ENCODE measurements at places on chromosomes 6 and 20.

GRCh38 chr6:152387091-152387490 lies 250.1 kb downstream of the SYNE1 start:
- no peak overlapping the region for H3K4me3 ChIP-seq
- H3K27me3 ChIP-seq: no peaks in the 10 kb centered on the region
- DNase-seq: no peak
- H3K27ac ChIP-seq: no peak overlapping the region

GRCh38 chr6:151352410-151353396 lies 38.7 kb downstream of the ZBTB2 start:
- peaks cover 28% of the 10 kb centered on the region for H3K36me3 ChIP-seq
- no peak for DNase-seq
- no peaks in the 10 kb centered on the region for H3K4me1 ChIP-seq
- H3K27me3 ChIP-seq: no peaks in the 10 kb centered on the region
- no peak overlapping the region for H3K4me3 ChIP-seq

DNA sequence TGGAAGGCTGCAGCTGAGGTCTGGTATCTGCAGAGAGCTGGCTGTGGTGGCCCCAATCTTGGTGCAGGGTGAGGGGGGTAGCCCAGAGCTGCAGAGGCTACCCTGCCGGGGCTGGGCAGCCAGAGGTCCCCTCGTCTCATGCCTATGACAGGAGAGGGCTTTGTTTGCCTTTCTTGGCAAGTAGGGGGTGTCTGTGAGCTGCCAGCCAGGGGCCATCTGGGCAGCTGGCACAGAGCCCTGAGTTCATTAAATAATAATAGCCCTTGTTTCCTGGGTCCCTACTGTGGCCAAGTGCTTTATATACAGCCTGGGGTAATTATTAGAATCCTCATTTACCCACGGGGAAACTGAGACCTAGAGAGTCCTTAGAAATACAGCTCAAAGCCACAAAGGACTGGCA lies 66.6 kb downstream of the EZR start:
- peak; percentile 70 for DNase-seq
- peak overlapping the region; percentile 54 for H3K27ac ChIP-seq
- H3K36me3 ChIP-seq: peaks cover 65% of the 10 kb centered on the region
- H3K4me1 ChIP-seq: peaks cover 33% of the 10 kb centered on the region
- no peak overlapping the region for H3K4me3 ChIP-seq

GRCh38 chr6:21970569-21971300 lies 326.1 kb downstream of the PRL start:
- H3K27me3 ChIP-seq: no peaks in the 10 kb centered on the region
- no peak overlapping the region for H3K27ac ChIP-seq
- peaks cover 6% of the 10 kb centered on the region for H3K4me1 ChIP-seq
- H3K4me3 ChIP-seq: no peak overlapping the region
- DNase-seq: no peak

GRCh38 chr6:84042603-84043002 lies 9.0 kb downstream of the MRAP2 start:
- DNase-seq: no peak
- H3K4me1 ChIP-seq: no peaks in the 10 kb centered on the region
- H3K36me3 ChIP-seq: no peaks in the 10 kb centered on the region
- H3K27me3 ChIP-seq: no peaks in the 10 kb centered on the region
- H3K27ac ChIP-seq: no peak overlapping the region

DNA sequence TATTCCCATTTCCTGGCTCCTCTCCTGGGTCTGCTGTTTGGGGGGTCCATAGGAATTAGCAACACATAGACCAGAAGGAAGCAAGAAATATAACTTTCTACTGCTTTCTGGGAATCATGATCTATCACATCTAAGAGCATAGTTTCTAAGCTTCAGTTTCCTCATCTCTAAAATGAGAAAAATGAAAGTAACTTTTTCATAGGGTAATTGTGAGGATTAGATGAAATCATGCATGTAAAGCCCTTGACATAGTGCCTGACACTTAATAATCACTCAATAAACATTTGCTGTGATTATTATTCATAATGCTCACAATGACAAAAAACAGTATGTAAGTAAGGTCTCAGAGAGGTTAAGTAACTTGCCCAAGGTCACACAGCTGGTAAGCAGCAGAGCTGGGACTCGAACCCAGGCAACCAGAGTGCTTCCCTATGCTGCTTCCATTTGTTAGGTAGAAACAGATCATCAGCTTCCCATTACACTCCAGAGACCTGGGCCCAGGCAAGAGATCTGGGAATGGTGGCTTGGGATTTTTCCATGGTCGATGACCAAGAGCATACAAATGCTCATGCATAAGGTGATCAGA lies 86.6 kb upstream of the MAFB start:
- H3K4me3 ChIP-seq: no peak overlapping the region
- no peak overlapping the region for H3K27ac ChIP-seq
- no peaks in the 10 kb centered on the region for H3K4me1 ChIP-seq
- peaks cover 75% of the 10 kb centered on the region for H3K27me3 ChIP-seq
- DNase-seq: no peak
- no peaks in the 10 kb centered on the region for H3K36me3 ChIP-seq

DNA sequence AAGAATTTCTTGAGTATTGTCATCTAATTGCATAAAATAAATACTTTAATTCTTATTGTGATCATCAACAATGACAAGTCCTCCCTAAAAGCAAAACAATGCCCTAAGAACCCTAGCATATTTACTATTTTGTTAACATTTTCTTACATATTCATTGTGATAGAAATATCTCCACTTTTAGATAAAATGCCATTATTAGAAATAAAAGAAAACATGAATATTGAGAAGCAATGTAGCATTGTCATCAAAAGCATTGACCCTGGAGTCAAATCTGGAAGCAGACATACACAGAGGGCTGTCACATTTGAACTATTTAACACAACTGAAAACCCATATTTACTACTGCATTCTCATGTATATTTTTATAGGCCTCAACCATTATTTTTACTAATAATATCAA lies 257.7 kb downstream of the SYNE1 start:
- DNase-seq: no peak
- H3K27me3 ChIP-seq: no peaks in the 10 kb centered on the region
- H3K4me3 ChIP-seq: peak overlapping the region; percentile 86
- H3K4me1 ChIP-seq: peaks cover 24% of the 10 kb centered on the region
- H3K36me3 ChIP-seq: peaks cover 27% of the 10 kb centered on the region

DNA sequence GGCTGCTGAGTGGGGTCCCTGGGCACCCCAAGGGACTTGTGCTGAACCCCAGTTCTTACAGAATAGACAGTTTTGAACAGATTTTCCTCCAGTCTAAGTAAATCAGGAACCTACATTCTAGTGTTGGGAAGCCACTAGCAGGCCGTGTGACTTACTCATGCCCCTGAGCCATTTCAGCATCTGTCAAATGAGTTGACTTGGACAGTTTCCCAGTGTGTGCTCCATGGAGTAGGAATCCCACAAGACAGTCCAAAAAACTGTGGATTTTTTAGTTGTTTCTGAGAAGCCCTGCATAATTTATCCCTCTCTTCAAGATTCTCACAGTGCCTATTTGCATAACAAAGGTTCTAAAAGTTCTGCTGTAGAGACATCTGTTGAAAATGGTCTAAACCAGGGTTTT lies 2.1 kb downstream of the GABRR2 start:
- H3K4me1 ChIP-seq: peaks cover 28% of the 10 kb centered on the region
- no peak overlapping the region for H3K4me3 ChIP-seq
- H3K27ac ChIP-seq: no peak overlapping the region
- no peaks in the 10 kb centered on the region for H3K36me3 ChIP-seq
- DNase-seq: no peak

- no peak overlapping the region for H3K27ac ChIP-seq
- H3K4me3 ChIP-seq: no peak overlapping the region
- peaks cover 26% of the 10 kb centered on the region for H3K36me3 ChIP-seq
- no peak for DNase-seq
Observed at GRCh38 chr20:47350181-47350550, 6.3 kb downstream of the ZMYND8 start.

- H3K4me3 ChIP-seq: peak overlapping the region; percentile 77
- peaks cover 14% of the 10 kb centered on the region for H3K4me1 ChIP-seq
- no peak overlapping the region for H3K27ac ChIP-seq
- peaks cover 28% of the 10 kb centered on the region for H3K36me3 ChIP-seq
Observed at GRCh38 chr20:23362392-23363256, 642 bp downstream of the GZF1 start.
